CD4-positive, alpha-beta memory T cell (primary cell): ENCODE measurements at places on chromosomes 11 and 22. TPM values are rescaled to one million over a fixed set of nuclear protein-coding genes. Genes with fewer than 3 reads are reported as not detected.
A peak's percentile ranks its signal among the peaks of the same experiment; 100 is the strongest.

The TRPC6 gene
- total RNA-seq = not detected

The P2RX6 gene
- 1.2 TPM for total RNA-seq

GRCh38 chr22:47371263-47372090 is 609.0 kb downstream of the TBC1D22A start:
- no peak for DNase-seq

DNA sequence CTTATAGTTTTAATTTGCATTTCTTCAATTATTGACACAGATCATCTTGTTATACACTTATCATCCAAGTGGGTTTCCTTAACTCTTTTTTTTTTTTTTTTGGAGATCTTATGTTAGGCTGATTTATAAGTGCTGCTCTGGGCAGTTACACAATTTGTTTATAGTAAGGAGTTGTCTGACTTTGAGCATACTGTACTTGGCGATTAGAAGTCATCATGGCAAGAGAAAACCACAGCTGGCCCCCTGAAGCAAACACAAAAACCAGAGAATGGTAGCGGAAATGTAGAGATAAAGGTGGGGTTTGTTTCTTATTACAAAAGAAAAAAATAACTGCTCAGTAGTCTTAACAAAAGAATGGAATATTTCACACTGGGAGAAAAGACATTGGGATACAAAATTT is 292.6 kb downstream of the SWAP70 start:
- no peak for DNase-seq

- DNase-seq = peak; percentile 87
These were observed at the start of gene CYTH4 for GRCh38 chr22:37282385-37282677. TSS of gene CYTH4 (plus strand) at chr22:37282508. CDS start at chr22:37282570, 62 bp downstream.
